Ureter (tissue), 1 donor: ENCODE measurements at places on chromosomes 6 and 20.

DNA sequence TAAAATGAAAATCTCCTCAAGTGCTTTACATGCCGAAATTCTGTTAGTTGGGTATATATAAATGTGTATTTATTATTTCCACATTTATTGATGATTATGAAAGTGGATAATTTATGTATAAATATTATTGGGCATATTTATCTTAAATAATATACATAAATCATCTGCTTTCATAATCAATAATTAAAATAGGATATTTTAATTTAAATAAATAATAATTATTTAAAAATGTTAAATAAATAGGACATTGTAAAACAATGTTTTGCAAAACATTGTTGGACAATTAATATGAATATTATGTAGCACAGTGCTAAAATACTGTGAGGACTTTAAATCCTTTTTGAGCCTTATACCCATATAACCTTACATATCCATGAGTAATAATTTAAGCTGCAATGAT, 786.5 kb upstream of the CITED2 start:
- no peak for DNase-seq

- DNase-seq: no peak
Observed at GRCh38 chr20:15164726-15165125, 827.3 kb upstream of the FLRT3 start.

GRCh38 chr6:157221817-157222175, 101.5 kb downstream of the TMEM242 start:
- DNase-seq: no peak

GRCh38 chr6:108113557-108114519, 39.3 kb upstream of the OSTM1 start:
- DNase-seq: no peak

DNA sequence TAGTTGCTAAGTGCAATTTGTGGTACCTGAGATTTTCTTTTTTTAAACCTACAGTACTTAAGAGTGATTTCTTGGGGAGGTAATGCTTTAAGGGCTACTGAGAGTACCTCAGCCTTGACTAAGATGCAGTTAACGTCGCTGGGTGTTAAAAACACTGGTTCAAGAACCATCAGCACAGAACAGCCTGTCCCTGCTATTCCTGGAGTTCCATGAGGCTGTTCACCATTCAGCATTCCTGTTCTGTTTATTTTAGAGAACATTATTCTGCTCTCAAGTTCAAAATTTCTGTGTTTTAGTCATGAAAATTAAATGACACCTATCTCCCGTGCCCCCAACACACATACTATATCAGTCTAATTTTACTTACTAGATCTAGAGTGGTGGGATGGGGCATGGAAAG, 1.7 kb upstream of the PRELID3B start:
- DNase-seq: no peak

GRCh38 chr6:17600527-17601385, 654 bp downstream of the FAM8A1 start:
- DNase-seq: no peak

DNA sequence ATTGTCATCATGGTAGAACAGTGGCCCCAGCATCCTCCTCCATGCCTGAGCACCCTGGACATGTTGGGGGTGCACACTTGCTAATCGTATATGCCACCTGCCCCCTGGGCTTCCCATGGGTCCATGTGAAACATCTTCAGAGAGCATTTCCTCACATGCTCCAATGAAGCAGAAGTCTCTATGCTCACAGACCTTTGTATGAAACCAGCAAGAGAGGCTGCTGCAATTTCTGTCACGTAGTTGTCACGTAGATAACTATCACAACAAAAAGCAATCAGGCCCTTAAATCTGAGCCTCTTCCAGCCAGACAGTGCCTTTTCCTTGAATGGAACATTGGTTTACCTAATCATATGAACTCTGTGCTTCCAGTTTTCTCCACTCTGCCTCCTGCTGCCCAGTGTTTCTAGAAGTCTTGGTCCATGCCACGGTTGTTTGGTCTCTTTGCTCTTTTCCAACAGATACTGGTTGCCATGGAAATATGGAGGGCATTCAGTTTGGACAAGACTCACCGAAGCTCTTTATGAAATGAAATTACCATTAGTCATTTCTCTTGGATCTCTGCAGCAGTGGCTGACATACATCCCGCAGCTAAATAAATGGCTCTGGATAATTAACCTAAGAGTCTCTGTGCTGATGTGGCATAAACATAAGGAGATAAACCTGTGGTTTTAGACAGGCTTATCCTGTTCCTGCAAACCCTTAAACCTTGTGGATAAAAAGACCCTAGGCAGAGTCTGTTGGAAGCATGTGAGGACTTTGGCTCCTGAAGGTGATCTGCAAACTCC, 172.8 kb upstream of the SYNDIG1 start:
- DNase-seq: no peak

DNA sequence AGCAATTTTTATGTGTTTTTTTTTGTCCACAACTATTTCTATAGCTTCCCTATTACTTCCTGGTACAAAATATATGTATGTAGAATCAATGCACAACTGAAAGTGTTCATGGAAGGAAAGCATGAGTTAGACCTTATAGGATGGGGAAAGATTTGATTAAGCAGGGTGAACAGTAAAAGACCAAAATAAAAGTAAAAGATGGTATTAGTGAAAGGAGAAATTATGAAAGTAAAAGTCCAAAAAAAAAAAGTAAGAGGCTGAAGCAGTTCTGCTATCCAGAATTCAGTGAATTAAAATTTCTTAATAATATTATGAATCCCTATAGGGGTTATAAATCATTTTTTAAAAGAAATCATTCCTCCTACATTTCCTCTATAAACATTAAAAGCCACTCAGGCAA, 114.3 kb downstream of the EPHA7 start:
- no peak for DNase-seq

DNA sequence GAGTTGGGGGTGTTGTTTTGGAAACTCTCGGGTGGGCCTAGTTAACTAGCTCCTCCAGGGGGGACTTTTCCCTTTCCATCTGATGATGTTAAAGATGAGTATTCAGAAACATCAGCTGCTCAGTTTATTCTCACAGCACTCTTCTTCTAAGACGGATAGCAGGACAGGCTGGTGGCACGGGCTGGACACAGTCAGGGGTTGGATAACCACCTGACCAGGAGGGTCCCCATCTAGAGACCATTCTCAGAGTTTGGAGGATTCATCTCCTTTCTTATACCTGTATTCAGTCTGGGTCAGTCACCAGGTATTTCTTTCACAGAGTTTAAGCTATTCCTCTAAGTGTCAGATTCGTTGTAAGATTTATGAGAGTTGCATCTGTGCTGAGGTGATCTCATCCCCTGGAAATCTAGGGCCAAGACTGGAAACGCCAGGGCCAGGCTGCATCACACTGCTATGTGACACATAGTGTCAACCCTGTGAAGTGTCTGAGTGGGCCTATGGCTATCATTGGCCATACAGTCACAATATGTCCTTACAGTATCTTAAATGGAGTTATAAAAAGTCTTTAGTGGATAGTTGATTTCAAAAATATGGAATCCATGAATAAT, 111.7 kb downstream of the FAM50B start:
- no peak for DNase-seq

GRCh38 chr6:33277663-33278391, 904 bp downstream of the B3GALT4 start:
- no peak for DNase-seq

DNA sequence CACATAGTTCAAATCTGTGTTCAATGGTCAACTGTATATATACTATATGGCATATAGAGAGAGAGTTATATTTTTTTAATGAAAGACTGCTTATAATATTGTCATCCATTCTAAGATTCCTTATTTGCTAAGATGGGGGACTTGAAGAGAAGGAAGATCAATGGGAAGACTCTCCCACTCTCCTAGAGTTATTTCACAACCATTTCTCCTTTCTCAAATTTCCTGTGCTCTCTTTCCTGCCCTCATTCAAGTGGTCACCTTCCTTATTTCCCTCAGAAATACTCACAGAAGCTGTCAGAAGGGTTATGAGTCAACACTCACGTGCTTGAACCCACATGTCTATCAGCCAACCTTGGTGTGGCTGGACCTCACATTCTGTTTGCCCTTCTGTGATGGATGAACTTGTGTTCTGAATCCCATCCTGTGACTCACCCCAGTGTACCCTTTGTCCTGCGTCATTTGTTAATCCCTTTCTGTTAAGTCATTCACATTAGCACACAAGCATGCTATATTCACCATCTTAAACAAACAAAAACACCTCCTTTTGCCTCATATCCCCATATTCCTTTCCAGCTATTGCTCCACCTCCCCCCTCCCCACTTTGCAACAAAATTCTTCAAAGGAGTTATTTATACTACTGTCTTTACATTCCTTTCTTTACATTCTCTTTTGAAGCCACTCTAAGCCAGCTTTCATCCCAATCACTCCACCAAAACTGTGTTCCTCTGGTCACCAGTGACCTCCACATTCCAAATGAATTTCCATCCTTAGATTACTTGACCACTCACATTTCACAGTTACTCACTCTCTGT, 279.3 kb upstream of the TCF21 start:
- no peak for DNase-seq

- DNase-seq: no peak
Observed at GRCh38 chr6:54214286-54214685, 94.0 kb upstream of the TINAG start.
